ENCODE measurements at places on chromosomes 3 and 15.

DNA sequence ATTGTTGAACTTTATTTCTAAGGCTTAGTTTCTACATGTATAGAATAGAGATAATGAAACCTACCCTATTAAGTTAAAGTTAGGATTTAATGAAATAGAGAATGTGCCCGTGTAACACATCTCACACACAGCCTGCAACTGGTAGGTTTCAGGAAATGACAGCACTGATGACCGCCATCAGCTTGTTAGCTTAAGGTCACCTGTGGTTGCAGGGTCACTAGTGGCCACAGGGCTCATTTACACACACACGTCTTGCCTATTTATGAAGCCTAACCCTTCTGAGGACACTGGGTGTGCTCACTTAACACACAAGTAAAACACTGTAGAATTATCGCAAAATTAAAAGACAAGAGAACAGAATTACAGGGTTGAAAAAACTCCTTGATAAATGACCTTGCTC, 20.1 kb downstream of the CHRM5 start:
- DNase-seq = no peak

GRCh38 chr3:160133757-160134156, 91.5 kb upstream of the C3orf80 start:
- no peak for DNase-seq

DNA sequence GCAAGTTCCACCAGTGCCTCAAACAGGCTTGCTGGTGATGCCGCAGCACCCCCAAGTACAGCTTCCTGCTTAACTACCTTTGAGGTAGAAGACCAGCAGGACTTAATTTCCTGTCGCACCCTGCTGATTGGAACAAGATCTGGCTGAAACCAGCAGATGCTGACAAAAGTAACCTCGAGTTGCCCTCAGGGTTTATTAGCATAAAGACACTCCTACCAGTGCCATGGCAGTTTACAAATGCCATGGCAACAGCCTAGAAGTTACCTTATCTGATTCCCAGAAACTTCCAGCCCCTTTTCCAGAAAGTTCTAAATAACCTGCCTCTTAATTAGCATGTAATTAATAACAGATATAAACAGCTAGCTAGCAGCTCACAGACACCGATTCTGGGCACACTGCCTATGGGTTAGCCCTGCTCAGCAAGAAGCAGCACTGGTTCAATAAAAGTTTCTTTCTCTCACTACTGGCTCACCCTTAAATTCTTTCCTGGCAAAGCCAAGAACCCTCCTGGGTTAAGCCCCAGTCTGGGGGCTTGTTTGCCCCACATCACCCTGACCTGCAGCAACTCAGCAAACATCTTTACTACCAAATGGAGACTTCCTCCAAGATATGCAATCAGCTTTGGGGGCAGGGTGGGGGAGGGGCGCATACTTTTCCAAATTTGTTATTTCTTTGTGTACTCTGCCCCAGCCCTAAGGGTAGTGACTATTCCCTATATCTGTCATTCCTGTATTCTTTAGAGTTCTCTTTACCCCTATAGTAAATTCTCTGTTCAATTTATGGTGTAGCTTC, 54.2 kb downstream of the MAP4 start:
- no peak for DNase-seq

GRCh38 chr3:46091046-46091445, 63.8 kb upstream of the XCR1 start:
- no peak for DNase-seq

DNA sequence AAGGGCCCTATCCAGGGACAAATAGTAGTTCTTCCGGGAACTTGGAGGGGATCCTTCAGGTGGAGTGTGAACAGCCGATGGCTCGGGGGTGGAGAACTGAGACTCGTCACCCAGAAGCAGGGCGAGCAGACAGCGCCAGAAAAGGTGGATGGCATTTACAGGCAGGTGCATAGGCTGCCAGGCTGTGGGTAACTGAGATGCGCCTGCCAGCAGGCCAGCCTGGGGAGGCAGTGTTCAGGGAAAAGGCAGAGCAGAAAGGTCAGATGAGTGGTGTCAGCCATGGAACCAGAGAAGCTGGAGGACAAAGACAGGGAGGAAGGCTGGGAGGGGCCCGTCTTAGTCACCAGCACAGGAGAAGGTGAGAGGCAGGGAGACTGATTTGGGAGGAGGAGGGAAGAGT, 53.0 kb upstream of the SEC22A start:
- DNase-seq = no peak

DNA sequence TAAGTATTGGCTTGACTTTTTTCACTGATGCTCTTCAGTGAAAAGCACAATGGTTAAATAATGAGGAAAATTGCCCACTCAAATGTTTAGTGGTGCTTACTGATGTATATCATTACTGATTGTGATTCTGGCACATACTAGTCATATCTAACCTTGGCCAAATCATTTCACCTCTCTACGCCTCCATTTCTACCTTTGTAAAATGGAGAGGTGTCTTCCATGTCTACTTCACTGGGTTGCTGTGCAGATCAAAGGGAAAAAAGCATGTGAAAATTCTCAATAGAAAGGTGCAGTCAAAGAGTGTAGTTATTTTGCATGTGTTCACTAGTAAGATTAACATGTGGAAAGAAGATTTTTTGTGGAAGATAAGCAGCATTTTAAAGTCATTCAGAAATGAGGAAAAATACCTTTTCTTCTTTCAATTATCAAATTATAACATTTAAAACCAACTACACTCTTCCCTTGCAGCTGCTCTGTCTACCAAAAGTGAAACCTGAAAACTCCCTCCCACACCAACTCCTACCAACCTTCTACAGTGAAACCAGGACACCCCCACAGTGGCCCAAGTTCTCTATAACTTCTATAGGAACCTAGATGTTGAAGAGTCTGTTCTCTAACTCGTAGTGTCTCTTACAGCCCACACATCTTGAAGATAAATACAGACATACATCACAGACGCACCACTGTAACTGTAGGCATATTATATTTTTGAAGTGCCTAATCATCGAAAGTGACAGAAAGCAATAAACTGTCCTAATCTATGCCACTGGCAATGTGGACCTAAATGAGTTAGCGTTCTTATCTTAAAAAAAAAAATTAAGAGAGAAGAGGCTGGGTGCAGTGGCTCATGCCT, 1.4 kb downstream of the CD200R1 start:
- DNase-seq = no peak

DNA sequence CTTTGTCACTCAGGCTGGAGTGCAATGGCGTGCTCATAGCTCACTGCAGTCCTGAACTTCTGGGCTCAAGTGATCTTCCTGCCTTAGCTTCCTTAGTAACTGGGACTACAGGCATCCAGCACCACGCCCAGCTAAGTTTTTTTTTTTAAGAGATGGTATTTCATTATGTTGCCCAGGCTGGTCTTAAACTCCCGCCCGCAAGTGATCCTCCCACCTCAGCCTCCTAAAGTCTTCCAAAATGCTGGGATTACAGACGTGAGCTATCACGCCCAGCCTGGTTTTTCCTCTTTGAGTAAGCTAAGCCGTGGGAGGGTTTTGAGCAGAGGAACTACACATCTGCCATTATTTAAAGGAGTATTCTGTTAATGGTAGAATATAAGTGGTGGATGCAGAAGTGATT, 7.4 kb upstream of the LRRFIP2 start:
- no peak for DNase-seq

- no peak for DNase-seq
These were observed 722 bp downstream of the RBMS3 start for GRCh38 chr3:29281344-29282241.

GRCh38 chr3:98259707-98260106, 4.3 kb upstream of the OR5H6 start:
- DNase-seq = no peak

GRCh38 chr15:40247406-40247971, 8.6 kb downstream of the PAK6 start:
- DNase-seq = no peak

- DNase-seq = no peak
These were observed 14.8 kb downstream of the CRYGS start for GRCh38 chr3:186529201-186529999.

DNA sequence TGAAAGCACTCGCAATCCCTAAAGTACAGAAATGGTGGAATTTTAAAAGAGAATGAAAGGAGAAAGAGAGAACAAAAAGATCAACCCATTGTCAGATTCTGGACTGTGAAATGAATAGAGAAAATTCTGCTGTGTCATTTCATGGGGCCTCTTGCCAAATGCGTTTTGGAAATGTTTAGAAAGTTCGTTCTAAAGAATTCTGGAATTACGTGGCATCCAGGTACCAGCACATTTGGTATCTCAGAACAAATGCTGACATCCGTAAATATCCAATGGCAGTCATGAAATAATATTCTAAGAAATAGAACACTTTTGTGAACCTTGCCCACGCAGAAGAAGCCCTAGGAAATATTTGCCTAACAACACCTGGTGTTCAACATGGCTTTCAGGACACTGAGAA, 219.2 kb downstream of the P3H2 start:
- no peak for DNase-seq

DNA sequence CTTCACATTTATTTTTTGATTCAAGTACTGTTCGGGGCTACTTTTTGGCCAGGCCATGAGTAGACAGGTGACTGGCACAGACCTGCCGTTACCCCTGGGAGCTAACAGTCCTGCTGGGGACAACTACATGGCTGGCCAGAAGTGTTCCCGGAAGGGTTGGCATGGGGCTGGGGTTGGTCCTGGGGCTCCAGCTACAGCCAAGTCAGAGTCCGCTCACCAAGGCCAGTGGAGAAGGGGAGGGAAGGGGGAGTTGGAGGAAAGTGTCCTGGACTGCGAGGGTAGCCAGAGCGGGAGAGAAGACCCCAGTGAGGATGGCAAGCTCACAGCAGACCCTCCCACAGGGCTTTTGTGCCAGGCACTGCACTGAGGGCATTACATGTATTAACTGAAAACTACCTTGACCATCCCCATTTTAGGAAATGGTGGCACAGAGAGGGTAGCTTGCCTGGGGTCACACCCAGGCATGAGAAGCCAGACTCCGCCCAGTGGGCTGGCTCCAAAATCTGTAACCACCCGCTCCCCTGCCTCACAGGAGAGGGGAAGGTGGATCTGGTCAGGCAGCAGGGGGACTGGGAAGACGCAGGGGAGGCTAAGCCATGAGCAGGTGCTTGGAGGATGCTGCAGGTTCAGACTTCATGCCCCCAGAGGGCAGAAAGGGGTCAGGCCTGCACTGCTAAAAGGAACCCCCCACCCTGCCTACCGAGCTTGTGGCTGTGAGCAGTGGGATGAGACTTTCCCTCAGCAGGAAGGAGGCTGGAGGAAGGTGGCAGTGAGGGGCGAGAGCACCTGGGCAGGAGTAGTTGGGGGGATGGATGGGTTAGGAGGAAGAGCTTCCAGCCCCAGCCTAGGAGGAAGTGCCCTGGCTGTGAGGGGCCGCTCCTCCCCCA, 38.3 kb upstream of the ESYT3 start:
- DNase-seq = no peak

DNA sequence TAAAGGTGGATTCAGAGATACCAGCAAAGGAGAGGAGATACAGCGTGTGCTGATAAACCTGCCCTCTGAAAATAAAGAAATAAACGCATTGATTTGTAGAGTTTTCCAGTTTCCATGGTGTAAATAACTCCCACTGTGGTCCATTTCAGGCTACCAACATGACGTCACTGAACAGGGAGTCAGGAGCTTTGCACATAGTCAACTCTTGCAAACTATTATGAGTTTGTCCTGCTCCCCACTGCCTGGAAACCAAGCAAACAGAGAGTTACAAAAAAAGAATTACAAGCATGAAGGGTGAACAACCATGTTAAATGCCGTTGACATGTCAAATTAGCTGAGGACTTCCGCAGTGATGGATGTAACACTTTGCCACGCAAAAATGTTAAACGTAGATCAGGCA, 70.4 kb upstream of the GATA2 start:
- no peak for DNase-seq

DNA sequence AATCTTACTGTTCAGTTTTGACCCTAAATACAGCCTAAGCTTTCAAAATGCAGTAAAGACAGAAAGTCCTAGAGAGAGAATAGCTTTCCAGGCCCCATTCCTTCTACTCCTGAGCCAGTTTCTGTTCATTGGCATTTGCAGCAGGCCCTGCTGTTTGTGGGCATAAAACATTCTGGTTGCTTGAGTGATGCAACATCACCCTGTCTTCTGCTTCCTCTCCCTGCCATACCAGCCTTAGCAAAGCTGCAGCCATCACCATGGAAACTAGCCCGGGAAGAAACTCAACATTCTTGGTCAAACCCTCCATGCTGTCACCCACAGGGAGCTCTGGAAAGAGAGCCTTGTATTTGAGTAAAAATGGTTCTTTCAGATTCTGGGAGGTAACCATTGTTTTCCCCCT, 325.7 kb downstream of the MAGI1 start:
- DNase-seq = no peak

DNA sequence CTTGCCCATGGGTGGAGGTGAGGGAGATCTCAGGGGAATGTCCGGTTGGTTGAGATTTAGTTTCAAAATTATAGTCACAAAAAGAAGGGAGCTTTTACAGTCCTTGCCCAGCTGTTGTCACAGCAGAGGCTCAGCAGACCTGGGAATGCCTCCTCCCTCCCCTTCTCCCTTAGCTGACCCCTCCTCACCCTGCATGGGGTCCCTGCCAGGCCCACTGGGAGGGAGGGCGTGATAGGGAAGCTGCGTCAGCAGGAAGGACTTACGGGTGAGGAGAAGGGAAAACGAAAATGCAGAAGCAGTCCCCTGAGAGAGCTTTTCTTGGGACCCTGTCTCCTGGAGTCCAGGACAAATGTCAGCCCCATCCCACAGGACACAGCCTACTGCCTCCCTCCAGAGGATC, 18.9 kb downstream of the SCN5A start:
- no peak for DNase-seq

GRCh38 chr15:88897456-88898194, 2.3 kb upstream of the HAPLN3 start:
- peak; percentile 88 for DNase-seq

DNA sequence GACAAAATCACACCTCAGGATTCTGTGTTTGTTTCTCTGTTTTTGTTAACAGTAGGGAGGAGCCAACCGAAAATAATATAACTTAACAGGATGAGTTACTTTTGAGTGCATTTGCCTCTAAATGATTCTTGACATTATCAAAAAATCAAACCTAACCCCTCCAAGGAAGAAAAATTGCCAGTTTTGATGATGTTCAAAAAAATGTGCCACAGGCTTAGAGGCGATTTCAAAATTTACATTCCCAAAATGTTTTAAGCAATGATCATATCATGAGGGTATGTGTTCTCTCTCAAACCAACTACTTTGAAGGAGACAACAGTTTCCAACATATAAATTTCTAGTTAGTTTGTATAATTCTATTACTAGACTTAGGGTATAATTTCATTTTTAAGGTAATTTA, 6.7 kb downstream of the VGLL3 start:
- no peak for DNase-seq

GRCh38 chr3:119562307-119562961, 3.0 kb upstream of the CD80 start:
- no peak for DNase-seq

- no peak for DNase-seq
These were observed 40.8 kb upstream of the LRTM1 start for GRCh38 chr3:54968546-54969172.

DNA sequence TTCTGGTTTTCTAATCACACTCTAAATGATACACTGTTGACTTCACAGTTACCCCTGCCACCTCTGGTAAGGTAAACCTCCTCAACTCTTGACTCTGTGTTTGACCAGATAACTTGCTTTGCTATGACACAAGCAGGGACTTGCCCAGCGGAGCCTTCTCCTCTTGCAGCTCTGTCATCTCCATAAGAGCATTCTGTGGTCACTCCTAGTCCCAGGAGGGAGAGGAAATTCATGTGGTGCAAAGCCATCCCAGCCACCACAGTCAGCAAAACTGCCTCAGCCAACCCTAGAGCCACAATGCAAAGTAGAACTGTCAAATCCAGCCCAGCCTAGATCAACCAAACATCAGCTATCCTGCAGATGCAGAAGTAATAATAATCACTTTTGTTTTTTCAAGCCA, 144.7 kb upstream of the GADL1 start:
- DNase-seq = no peak
